ENCODE measurements at places on chromosomes 7 and 10. TPM values are rescaled to one million over a fixed set of nuclear protein-coding genes. Genes with fewer than 3 reads are reported as not detected.

GRCh38 chr7:94288096-94288495 lies 106.6 kb upstream of the COL1A2 start:
- H3K27me3 ChIP-seq: no peaks in the 10 kb centered on the region
- no peaks in the 10 kb centered on the region for H3K36me3 ChIP-seq
- DNase-seq: no peak
- H3K27ac ChIP-seq: no peak overlapping the region
- no peak overlapping the region for H3K4me3 ChIP-seq

DNA sequence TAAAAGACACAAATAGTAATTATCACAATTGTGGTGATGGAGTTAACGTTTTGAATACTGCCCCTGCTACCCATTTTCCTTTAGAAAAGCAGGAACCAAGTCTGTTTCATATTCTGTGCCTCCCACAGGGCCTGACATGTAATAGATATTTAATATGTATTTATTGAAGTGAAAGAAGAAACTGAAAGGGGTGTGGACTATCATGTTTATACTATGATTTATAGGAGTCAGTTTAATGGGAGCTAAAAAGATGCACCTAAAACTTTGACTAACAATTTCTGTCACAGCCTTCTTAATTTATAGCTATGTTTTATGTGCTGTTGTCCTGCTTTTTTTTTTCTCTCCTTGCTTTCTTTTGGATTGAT lies 24.1 kb upstream of the BHLHA15 start:
- no peak overlapping the region for H3K4me3 ChIP-seq
- H3K36me3 ChIP-seq: peaks cover 21% of the 10 kb centered on the region
- H3K4me1 ChIP-seq: 0 out of 2 replicates have a peak, but pooled peaks cover 3% of the 10 kb centered on the region
- DNase-seq: no peak

DNA sequence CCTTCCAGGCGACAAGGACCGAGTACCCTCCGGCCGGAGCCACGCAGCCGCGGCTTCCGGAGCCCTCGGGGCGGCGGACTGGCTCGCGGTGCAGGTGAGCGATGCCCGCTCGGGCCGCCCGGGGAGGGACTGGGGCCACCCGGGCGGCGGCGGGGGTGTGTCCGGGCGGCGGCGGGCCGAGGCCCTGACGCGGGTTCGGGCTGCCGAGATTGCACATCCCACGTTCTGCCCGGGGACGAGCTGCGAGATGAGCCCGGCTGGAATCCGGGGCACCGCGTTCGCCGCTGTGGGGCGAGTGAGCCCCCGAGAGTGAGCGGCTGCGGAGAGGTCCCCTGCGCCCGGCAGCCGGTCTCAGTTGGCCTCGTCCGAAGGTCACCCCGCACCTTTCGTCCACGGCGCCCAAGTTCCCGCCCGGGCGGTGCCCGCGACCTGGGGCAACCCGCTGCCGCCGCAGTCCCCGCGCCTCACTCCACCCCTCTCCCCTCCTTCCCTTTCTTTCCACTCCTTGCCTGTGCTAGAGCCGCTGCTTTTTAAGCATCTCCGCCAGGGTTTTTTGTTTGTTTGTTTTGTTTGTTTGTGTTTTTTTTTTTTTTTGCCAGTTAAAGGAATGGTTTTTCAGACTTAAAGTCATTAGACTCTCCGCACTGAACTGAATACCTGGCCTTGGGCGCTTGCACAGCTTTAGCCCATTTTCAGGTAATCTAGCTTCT lies 515 bp downstream of the RALA start:
- H3K27ac ChIP-seq: peak overlapping the region; percentile 79
- H3K27me3 ChIP-seq: no peaks in the 10 kb centered on the region
- peaks cover 29% of the 10 kb centered on the region for H3K4me1 ChIP-seq
- DNase-seq: no peak
- H3K36me3 ChIP-seq: no peaks in the 10 kb centered on the region

- no peak overlapping the region for H3K4me3 ChIP-seq
- DNase-seq: no peak
- H3K27me3 ChIP-seq: peaks cover 87% of the 10 kb centered on the region
- H3K4me1 ChIP-seq: no peaks in the 10 kb centered on the region
- H3K27ac ChIP-seq: no peak overlapping the region
Observed at GRCh38 chr7:4133491-4134044, 548.5 kb upstream of the FOXK1 start.

- H3K36me3 ChIP-seq: no peaks in the 10 kb centered on the region
- no peaks in the 10 kb centered on the region for H3K4me1 ChIP-seq
- no peak overlapping the region for H3K27ac ChIP-seq
- H3K4me3 ChIP-seq: no peak overlapping the region
Observed at GRCh38 chr10:61943674-61944378, 42.3 kb downstream of the ARID5B start.

GRCh38 chr7:74051193-74051592 lies 23.2 kb downstream of the ELN start:
- peaks cover 27% of the 10 kb centered on the region for H3K27me3 ChIP-seq
- H3K36me3 ChIP-seq: no peaks in the 10 kb centered on the region
- peaks cover 12% of the 10 kb centered on the region for H3K4me1 ChIP-seq
- DNase-seq: no peak
- H3K27ac ChIP-seq: no peak overlapping the region

UTF1 gene
- total RNA-seq: 0.16 TPM

DNA sequence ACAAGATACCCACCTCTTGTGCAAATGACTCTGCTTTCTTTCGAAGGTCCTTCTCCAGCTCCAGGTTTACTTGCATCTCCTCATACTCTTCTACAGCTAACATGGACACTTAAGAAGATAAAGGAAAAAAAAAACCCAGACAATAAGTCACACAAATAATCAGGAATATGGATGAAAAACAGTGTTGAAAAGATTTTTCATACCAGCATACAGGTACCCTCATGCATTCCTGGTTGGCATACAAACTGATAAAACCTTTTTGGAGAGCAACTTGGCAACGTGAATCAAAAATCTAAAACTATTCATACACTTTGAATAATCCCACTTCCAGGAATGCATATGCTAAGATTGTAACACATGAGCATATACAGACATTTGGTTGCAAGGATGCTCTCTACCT lies 60.1 kb downstream of the SHTN1 start:
- H3K4me1 ChIP-seq: no peaks in the 10 kb centered on the region
- no peak for DNase-seq
- H3K27ac ChIP-seq: no peak overlapping the region
- no peak overlapping the region for H3K4me3 ChIP-seq
- peaks cover 49% of the 10 kb centered on the region for H3K36me3 ChIP-seq

SPDYE16 gene
- not detected for total RNA-seq

DNA sequence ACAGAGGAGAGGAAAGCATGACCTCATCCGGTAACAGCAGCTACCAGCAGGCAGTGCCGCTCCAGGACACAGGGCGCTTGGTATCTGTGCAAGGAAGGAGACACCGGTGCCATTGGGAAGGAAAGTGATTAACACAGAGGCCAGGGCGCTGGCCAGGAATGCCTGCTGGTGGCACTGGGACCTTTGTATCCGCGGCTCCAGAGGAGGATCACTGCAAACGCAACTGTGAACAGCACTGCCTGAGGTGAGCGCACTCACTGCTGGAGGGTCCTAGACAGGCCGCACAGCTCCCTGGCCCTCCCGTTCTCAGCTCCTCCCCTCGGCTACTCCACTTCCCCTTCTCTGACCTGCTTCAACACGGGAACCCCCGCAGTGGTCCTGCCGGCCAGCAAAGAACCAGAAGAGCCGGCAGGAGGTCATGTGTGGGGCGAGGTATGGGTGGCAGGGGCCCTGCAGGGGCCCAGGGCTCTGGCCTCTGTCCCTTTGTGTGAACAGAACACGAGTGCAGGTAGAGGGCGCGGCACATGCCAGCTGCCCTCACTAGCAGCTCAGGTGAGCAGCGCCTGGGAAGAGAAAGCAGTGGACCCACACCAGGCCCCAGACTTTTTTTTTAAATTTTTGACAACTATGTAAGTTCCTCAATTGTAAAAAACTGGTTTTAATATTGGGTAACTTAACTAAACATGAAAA lies 107.6 kb downstream of the VIPR2 start:
- H3K4me3 ChIP-seq: no peak overlapping the region
- no peak overlapping the region for H3K27ac ChIP-seq
- H3K36me3 ChIP-seq: no peaks in the 10 kb centered on the region
- DNase-seq: no peak
- H3K27me3 ChIP-seq: peaks cover 92% of the 10 kb centered on the region
- H3K4me1 ChIP-seq: no peaks in the 10 kb centered on the region

DNA sequence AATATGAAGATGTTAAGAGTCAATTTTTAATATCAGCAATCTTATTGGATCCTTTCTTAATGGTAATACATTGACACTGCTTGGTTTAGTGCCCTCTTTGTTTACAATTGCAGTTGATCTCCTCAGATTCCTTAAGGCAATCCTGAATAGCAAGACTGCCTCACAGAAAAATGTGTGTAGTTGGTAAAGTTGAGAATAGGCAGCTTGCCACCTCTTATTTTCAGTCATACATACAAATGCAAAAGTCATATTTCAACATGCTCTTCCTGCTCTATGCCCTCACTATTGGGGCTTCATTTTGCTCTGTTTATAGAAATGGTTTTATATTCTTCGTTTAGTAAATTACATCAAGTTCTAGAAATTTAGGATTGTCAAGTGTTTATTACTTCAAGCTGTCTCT lies 661.1 kb upstream of the ANKRD30A start:
- H3K36me3 ChIP-seq: no peaks in the 10 kb centered on the region
- H3K4me3 ChIP-seq: no peak overlapping the region
- H3K27me3 ChIP-seq: no peaks in the 10 kb centered on the region
- no peaks in the 10 kb centered on the region for H3K4me1 ChIP-seq

CRHR2 gene
- not detected for total RNA-seq

DNA sequence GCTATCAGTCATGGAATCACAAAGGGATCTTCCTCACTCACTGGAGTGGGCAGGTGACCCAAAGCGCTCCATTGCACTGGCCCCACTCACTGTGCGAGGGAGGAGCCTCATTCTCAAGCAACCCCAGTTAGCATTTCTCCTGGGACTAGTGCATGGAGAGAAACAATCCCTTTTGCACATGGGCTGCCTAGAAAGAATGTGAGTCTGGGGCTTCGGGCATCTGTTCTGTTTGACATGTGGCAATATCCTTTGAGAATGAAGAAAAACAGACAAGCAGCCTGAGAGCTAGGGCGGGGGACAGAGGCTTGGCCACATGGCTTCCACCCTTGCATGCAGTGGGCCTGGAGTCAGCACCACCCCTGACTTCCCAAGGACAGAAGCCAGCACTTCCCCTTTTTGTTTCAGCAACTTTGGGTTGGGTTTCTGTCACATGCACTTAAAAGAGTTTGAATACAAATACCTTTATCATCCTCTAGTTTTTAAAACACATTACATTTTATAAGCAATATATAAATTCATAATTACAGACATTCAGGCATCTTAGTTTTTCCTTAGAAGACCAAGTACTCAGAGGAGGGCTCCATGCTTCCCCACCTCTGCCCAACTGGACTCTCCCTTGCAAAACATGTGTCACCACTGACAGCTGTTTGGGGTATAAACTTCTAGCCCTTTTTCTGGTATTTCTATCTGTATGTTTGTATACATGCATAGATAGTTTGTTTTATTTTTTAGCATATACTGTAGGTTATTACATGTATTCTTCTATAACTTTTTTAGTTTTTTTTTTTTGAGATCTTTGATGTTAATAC lies 73.8 kb downstream of the RBM20 start:
- H3K27me3 ChIP-seq: no peaks in the 10 kb centered on the region
- H3K4me3 ChIP-seq: no peak overlapping the region
- no peak for DNase-seq
- H3K27ac ChIP-seq: no peak overlapping the region

Measured in K562 (cell line).